ENCODE measurements at places on chromosomes 5 and 9.

DNA sequence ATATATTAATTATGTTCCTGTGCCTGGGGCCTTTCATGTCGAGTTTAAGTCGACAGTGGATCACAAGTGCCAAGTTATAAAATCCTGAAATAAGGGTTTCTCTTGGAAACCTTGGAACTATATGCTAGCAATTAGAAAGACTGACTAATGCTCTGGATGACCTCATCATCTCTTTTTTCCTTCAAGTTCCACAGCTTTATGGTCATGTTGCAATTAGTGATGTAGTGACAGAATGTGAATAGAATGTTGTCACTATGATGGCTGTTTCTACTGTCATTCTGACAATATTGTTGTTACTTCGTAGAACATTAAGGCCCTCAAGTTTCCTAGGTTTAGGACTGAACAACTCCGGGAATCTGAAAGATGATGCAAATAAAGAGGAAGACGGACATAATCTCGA lies 368.0 kb upstream of the SEMA6A start:
- no peak for DNase-seq

GRCh38 chr5:121634946-121635345 lies 216.7 kb upstream of the FTMT start:
- no peak for DNase-seq

GRCh38 chr5:72241346-72242003 lies 78.6 kb downstream of the MRPS27 start:
- no peak for DNase-seq

DNA sequence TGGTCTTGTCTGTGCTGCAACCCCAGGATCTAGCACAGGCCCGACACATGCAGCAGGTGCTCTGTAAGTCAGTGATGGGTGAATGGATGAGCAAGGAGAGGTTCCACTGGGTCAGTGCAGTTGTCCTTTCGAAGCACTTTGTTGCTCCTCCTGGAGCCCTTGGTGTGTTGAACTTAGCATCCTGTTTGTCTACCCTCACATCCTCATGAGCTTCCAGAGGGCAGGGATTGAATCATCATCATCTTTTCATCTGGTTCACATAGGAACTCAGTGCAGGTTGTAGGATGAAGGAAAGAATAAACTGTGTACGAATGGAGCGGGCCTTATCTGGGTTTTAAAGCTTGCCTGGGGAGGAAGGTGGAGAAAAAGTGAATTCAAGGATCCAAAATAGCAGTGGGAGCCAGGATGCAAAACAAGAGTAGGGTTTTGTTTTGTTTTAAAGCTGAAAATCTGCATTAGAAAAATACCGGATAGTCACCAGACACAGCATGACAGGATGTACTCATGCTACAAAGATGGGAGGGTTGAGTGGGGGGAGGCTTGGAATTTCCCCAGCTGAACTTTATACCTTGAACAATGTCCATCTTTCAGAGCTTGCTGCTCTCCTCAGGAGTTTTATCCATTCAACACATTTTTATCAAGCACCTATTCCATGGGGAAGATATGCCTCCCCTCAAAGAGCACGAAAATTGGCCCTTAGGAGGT lies 55.8 kb downstream of the PTTG1 start:
- no peak for DNase-seq

GRCh38 chr9:134650431-134651190 lies 9.0 kb downstream of the COL5A1 start:
- no peak for DNase-seq

DNA sequence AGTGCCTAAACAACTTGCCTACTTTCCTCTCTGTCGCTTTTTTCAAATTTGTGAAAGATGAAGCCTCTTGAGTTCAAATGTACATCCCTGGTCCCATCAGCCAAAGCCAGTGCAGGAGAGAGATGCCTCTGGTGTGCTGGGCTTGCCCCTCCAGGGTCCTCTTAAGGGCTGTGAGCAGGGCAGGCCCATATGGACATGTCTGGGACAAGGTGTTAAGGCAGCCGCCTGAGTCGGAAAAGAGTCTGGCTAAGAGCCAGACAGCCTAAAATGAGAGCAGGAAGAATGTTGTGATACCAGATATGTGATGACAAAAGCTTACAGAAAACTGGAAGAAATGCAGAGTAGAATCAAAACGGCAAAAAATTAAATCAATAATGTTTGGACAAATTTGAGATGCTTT lies 72.5 kb downstream of the APTX start:
- no peak for DNase-seq

DNA sequence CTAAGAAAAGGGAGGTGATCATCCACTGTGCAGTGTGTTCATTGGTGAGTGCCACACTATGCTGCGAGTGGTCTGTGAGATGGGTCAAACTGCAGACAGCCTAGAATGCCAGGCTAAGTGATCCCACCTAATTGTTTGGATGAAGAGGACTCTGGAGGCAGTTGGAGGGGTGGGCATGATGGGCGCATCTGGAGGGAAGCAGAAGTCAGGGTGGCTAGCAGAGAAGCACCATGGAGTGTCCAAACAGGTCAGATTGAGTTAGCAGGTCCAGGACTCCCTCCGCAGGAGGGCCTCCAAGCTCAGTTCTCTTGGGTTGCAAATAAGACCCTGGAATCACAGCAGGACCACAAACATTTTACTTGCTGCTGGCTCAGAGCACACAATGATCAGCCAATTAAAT lies 19.9 kb upstream of the ANGPTL2 start:
- no peak for DNase-seq

DNA sequence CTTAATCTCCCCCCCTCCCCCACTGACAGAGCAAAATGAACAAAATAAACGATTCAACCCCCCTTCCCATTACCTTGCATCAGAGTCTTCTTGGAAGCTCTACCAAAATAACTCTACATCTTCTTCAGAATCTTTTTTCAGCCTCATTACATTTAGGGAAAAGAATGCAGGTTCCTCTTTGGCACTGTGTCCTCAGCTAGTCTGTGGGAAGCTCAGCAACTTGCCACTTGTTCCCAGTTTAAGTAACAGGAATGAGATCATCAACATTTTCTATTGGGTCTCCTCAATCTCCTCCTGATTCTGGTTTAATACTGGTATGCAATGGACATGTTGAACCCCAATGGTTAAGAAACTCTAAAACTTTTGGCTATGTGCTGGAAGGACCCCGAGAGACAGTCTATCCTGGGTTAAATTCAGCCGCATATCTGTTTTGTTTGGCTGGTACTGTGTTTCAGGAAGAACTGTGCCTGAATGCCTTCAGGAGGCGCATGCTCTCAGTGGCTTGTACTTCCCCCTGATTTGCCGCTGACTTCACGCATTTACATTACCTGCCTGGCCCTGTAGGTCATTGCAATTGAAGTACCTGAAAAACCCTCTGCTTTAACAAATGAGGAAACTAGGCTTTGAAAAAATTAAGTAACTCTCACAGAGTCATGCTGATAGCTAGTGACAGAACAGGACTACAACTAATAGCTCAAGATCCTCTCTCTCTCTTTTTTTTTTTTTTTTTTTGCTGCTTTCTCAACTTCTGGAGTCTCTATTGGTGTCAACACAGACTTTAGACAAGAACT lies 78.1 kb upstream of the HMHB1 start:
- DNase-seq, result no peak

DNA sequence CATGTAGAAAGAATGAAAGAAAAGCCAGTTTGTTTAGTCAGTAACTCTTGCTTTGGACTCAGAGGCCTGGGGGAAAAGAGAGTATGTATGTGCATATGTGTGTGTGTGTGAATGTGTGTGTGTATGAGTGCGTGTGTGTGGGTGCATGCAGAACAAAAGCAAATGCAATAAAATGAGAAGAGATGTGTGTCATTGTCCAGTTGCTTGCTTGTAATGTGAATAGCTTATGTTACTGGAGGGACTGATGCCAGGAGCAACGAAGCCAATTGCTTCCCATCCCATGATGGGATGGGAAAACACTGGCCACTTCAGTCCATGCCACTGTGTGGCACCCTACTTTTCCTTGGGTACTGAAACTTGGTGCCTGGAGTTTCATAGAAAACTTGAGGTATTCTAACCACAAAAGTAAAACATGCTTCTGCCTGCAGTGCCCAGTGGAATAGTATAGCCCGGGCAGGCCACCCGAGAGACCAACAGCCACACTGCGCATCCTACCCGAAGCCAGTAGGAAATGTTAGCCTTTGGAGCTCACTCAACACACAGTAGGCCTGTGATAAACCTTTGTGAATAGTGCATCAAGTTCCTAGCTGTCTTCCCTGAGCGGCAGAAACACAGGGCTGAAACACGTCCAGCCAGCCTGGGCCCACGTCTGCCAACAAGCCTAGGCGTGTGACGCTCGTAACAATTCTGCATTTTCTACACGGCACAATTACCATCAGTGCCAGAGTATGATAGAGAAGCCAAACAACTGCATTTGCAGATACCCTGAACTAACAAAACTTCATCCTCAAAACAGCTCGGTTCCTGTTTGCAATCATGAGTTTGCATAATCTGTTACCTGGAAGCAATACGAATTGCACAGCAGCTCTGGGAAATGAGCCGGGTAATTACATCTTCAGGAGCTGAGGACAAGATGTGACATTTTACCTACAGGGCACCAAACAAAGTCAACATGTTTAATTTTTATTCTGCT lies 198.1 kb downstream of the SYK start:
- DNase-seq, result no peak

Data from stimulated activated CD8-positive, alpha-beta memory T cell treated with anti-CD3 and anti-CD28 coated beads, Interleukin-12 subunit alpha, Interleukin-12 subunit beta, amount 100 ng/mL, for 4 hours (primary cell).